Stimulated activated CD8-positive, alpha-beta memory T cell treated with anti-CD3 and anti-CD28 coated beads, Interleukin-2, amount 100 ng/mL, for 48 hours (primary cell): ENCODE measurements at places on chromosomes 2 and 18.

DNA sequence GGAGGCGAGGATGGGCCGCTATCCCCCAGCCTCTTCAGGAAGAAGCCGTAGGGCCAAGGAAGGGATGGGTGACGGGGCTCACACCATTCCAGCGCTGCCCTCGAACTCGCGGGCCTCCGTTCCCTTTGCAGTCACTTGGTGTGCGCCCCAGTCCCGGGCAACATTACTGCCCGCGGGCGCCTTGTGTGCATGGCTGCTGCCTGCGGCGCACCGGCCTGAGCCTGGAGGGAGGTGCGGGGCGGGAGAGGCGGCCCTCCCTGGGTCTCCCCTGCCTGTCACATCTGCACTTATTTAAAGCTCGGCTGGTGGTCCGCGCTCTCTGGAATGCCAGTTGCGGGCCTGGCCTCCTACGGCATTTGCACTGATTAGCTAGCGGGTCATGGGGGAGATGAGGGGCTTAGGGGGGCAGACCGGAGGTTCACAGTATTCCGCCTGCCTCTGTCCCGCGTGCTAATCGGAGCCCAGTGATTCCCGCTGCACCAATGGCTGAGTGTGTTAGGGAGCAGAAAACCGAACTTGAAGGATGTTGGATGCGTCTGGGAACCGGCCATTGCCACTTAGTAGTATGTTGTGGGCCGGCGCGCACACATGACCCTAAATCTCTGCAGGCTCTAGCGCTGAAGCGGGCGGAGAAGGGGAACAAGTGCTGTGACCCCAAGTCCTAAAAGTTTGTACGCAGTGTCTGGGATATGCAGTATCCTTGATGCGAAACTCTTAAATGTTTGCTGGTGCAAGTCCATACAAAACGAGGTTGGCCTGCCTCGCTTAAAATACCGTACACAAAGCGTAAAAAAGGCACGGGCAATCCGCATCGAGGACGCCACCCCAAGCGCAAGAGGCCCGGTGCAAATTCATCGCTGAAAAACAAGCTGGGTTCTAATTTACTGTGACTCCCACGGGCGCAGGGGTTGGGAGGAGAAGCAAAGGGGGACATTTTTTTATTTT lies 161.2 kb upstream of the SIX2 start:
- no peak for DNase-seq

- no peak for DNase-seq
These were observed 197.2 kb upstream of the POU3F3 start for GRCh38 chr2:104656571-104657163.

GRCh38 chr2:58950795-58951462 lies 709.8 kb upstream of the FANCL start:
- DNase-seq = no peak

DNA sequence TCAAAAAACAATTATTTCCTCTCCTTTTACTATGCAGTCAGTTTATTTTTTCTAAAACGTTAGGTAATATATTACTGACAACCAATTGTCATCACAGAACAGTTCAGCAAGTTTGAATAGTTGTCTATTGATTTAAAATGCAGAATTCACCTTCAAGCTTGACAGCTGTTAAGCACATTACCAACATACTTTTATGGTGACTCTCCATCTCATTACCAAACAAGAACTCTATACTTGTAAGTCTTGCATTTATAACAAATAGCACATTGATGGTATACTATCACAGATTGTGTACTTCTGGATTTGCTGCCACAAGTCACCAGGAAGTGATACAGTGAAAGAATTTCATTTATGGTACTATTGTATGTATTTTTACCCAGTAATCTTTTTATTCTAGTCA lies 99.4 kb upstream of the PPP1CB start:
- no peak for DNase-seq

DNA sequence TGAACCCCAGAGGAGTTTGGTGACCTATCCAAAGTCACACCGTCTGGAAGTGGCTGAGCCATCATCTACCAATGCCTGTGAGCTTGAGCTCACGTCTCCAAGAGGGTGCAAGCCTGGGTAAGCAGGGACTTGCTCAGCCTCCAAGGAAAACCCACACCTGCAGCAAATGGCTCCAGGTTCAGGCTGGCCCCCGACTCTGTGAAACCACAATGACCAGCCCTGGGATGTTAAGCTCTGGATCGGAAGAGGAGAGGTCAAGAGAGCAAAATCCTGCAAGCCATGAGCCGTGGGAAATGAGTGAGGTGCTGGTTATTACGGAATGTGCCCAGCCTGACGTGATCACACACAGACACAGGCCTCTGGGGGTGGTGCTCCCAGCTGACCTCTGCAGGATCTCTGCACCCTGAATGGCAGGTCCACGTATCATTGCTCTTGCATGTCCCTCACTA lies 94.1 kb upstream of the OTOS start:
- DNase-seq = no peak

- DNase-seq = no peak
These were observed 464.1 kb downstream of the TNS1 start for GRCh38 chr2:217538719-217539118.

DNA sequence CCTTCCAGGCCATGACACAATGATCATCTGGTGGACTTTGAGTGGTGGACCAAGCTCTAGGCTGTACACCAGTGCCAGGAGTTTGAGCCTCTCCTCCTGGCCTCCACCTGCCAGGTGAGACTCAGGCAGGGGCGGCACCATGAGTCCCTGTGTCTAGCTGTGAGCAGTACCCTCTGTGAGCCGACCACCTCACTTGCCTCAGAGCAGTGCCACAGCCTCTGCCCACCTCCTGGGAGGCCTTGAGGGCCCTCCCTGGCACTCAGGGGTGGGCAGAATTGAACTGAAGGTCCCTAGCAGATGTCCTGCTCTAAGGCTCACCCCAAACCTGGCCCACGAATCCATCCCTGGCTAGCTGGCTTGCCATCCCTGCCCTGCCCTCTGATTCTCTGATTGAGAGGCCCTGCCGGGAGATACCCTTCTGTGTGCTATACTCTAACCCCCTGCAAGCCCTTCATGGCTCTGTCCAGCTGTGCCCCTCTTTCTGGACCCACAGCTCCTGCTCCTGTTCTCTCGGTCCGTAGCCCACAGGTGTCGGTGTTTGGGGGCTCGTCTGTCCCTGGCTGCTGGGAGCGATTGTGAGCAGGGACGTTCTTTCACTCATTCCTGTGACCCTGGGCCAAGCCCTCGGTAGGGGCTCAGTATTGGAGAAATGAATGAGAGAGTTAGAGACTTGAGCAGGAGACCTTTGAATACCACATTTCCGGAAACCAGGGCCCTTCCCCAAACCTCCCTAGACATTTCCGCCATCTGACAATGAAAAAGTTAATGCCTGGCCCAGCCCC lies 70.0 kb downstream of the INHBB start:
- no peak for DNase-seq

DNA sequence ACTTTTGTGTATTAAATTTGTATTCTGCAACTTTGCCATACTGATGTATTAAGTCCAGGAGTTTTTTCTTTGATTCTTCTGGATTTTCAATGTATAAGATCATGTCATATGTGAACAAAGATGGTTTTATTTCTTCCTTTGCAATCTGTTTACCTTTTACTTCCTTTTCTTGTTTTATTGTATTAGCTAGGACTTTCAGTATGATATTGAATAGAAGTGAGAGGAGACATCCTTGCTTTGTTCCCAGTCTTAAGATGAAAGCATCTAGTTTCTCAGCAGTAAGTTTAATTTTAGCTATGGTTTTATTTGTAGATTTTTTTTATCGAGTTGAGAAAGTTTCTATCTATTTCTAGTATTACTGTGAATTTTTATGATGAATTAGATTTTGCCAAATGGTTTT lies 25.5 kb downstream of the VRK2 start:
- no peak for DNase-seq

- DNase-seq = no peak
These were observed 27.7 kb downstream of the THOC1 start for GRCh38 chr18:240175-240574.
